Mesenteric fat pad (tissue), 1 donor: ENCODE measurements at places on chromosomes 12 and 14. TPM values are rescaled to one million over a fixed set of nuclear protein-coding genes. Genes with fewer than 3 reads are reported as not detected.

DAO gene
- total RNA-seq: not detected

SOS2 gene
- total RNA-seq: 33.0 TPM

GEMIN2 gene
- 9.1 TPM for total RNA-seq

TRHDE gene
- total RNA-seq: 14.5 TPM

GNPTAB gene
- 26.0 TPM for total RNA-seq

RAB3IP gene
- total RNA-seq: 9.4 TPM

C12orf60 gene
- 0.51 TPM for total RNA-seq

HOXC6 gene
- 0.74 TPM for total RNA-seq

LRRC9 gene
- total RNA-seq: not detected

SLC22A17 gene
- total RNA-seq: 7.0 TPM

DAAM1 gene
- total RNA-seq: 52.5 TPM

GNG2 gene
- 135 TPM for total RNA-seq

MAP1LC3B2 gene
- total RNA-seq: 1.1 TPM

WNT1 gene
- not detected for total RNA-seq

HOXC9 gene
- total RNA-seq: 0.42 TPM
